ENCODE measurements at places on chromosomes 16 and 17.

DNA sequence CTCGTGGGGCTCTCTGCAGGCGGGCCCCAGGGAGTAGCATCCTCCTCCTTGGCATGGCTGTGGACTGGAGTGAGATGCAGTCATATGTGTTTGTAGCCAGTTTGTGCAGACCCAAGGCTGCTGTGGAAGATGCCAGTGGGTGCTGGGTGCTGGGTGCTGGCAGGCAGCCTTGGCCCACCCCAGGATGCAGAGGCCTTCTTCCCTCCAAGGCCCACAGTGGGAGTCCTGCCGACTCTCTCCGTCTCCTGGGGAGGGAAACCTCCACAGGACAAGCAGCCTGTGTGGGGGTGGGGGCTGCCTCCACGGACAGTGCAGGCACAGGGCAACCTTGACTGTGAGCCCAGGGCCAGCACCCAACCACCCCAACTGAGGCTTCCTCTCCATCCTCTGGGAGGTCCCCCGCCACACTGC is 13.8 kb upstream of the TMEM92 start:
- no peak for DNase-seq

DNA sequence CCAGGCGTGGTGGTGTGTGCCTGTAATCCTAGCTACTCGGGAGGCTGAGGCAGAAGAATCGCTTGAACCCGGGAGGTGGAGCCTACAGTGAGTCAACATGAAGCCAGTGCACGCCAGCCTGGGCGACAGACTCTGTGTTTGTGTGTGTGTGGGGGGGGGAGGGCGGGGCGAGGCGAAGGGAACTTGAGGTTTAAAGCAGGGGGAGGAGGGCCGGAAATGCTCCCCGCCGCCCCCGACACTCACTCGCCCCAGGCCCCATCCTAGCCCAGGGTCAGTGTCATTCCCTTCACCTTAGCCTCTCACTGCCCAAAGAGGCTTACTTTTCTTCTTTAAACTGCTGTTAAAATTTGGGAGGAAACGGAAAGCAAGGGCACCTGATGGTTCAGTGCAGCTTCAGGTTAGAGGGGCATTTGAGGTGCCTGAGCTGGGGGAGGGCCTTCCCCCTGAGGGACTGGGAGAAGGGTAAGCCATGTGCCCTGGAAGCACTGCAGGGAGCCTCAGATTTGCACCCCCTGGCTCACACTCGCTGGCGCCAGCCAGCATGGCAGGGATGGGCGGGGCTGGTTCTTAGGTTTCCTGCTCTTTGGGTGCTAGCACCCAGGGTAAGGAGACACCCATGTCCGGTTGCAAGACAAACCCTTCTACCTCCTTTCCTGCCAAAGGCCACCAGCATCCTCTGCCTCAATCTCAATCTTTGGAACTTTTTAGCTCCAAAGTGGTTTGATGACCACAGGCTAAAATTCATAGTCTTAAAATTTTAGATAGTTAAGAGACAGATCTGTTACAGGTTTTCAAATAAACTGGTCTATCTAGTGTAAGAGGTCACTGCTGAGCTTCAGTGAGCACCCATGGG is 2.2 kb upstream of the LIMD2 start:
- DNase-seq: peak; percentile 83

GRCh38 chr16:31705371-31705770 is 168.2 kb upstream of the ZNF267 start:
- DNase-seq: no peak

- no peak for DNase-seq
Measured at GRCh38 chr17:49299996-49300395, 62.1 kb downstream of the ZNF652 start.

GRCh38 chr16:86066811-86067210 is 167.8 kb downstream of the IRF8 start:
- DNase-seq: peak; percentile 18

GRCh38 chr17:52678211-52678610 is 519.7 kb upstream of the CA10 start:
- no peak for DNase-seq

- DNase-seq: no peak
Measured at GRCh38 chr16:68279726-68280558, 15.6 kb downstream of the SLC7A6 start.

DNA sequence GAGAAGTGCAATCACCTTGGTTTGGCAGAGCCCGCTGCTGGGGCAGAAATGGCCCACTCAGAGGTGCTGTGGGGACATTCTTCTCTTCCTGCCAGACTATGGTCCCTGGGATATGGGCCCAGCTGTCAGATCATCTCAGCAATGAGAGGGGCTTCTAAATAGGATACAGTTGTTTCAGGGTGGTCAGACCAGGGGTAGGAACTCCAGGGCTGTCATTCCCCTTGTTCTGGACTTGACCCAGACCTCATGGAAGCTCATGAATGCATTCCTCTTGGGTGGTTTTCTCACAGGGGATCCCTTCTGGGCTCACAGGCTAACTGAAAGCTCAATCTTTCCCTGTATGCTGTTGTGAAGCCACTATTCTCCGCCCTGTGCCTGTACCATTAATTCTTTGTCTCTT is 347.2 kb downstream of the SLC39A11 start:
- no peak for DNase-seq

- no peak for DNase-seq
Measured at GRCh38 chr17:74211141-74211911, 2.0 kb upstream of the TTYH2 start.

DNA sequence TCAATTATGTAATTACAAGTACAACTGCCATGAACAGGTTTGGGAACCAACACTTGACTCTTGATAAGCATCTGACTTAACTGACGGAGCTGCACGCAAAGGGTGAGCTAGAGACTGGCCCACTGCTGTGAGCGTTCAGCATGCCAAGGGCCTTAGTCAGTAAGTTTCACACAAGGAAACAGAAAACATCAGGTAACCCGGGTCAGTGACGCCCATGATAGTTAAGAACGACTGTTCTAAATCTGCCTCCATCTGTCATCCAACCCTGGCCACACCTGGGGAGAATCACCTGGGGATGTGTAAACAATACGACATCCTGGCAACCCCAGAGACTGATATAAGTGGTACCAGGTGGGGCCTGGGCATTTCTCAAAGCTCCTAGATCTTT is 12.3 kb downstream of the SMIM5 start:
- peak; percentile 46 for DNase-seq

- no peak for DNase-seq
Measured at GRCh38 chr17:67218385-67218950, 26.5 kb downstream of the HELZ start.

DNA sequence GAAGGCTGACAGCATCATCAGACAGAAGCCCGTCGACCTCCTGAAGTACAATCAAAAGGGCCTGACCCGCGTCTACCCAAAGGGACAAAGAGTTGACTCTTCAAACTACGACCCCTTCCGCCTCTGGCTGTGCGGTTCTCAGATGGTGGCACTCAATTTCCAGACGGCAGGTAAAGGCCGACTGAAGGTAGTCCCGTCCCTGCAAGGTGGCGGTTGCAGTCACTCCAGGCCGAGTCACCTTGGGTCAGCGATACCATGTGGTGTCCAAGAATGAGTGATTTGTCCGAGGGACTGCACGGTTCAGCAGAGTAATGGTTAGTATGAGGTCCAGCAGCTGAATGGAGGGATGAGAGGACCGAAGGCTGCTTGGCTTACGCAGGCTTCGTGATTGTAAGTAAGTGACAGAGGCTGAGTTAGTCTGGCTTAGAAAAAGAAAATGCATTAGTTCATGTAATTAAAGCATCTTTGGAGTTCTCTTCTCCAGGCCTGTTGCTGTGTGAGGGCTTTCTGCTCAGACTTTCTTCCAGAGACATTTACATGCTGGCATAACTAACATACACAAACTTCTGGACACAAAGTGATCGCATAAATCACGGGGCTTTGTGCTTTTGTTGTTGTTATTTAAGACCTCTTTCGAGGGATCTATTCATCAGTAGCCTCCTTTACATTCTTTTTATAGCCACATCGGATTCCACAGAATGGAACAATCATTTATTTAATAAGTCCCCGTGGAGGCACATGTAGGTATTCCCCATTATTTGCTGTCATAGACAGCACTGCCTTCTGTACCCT is 74.9 kb downstream of the SDR42E1 start:
- DNase-seq: no peak

Data from natural killer cell treated with Interleukin-12 subunit alpha and Interleukin-12 subunit beta and Interleukin-15 and Interleukin-18, amount 100 ng/mL, for 72 hours (primary cell).